ENCODE measurements at places on chromosomes 3 and 15. TPM values are rescaled to one million over a fixed set of nuclear protein-coding genes. Genes with fewer than 3 reads are reported as not detected.

DNA sequence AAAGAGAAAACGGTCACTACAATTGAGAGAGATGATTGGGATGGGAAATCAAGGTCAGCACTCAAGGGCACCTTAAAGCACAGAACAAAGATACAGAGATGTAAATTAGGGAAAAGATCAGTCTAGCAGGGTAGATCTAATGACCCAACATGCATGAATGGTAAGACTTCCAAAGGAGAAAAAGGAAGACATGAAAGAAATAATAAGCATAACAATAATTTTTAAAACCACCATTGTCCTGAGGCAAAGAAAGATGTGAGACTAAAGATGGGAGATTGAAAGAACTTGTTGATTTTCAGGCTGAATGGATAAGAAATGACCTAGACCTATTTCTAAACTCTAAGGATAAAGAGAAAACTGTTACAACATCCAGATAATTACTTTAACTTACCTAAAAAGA, 34.8 kb upstream of the AMOTL2 start:
- no peak for DNase-seq

GRCh38 chr3:127005864-127006500, 23.1 kb downstream of the PLXNA1 start:
- no peak for DNase-seq

DNA sequence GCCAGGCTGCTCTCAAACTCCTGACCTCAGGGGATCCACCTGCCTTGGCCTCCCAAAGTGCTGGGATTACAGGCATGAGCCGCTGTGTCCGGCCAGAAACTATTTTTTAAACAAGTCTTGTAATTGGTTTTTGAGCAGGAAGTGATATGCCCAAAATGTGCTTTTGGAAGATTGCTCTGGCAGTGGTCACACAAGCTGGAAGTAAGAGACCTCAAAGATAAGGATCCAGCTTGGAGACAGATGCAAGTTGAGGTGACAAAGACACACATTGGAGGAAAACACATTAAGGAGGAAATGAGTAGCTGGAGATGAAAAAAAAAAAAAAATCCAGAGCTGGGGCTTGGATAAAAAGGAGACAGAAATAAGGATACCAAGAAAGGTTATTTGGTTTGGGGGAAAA, 6.3 kb downstream of the TM4SF18 start:
- no peak for DNase-seq

DNA sequence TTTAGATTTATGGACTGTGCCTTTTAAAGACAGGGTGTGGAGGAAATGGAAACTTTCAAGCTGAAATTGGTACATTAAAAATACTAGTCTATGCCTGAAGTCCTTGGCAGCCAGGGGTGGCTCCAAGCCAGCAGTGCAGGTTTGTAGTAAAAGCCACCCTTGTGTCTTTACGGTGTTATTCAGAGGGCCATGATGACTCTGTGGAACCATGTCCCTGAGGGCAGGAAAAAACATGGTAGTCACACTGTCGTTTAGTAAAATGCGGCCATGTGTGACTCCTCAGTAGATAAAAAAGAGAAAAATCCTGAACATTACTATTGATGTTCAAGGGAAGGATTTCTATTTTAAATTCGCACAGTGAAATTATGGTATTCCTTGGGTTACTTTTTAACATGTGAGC, 2.7 kb downstream of the FAN1 start:
- no peak for DNase-seq

DNA sequence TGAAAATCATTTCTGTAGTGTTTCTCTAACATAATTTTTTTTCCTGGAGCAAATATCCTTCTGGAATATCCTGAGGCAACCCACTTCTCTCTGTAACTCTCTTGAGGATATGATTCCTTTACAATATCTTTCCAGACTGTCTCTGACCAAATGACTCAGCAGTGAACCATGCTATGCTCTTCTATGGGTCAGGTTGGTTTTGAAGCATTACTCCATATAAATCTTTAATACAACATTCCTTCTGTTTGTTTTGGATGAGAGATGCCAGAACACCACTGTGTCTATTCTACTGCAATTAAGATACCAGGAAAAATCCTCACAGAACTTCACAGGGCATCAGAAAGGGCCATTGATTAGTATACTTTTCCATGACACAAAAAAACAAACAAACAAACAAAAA, 626.4 kb upstream of the ZNF385D start:
- DNase-seq = no peak

DNA sequence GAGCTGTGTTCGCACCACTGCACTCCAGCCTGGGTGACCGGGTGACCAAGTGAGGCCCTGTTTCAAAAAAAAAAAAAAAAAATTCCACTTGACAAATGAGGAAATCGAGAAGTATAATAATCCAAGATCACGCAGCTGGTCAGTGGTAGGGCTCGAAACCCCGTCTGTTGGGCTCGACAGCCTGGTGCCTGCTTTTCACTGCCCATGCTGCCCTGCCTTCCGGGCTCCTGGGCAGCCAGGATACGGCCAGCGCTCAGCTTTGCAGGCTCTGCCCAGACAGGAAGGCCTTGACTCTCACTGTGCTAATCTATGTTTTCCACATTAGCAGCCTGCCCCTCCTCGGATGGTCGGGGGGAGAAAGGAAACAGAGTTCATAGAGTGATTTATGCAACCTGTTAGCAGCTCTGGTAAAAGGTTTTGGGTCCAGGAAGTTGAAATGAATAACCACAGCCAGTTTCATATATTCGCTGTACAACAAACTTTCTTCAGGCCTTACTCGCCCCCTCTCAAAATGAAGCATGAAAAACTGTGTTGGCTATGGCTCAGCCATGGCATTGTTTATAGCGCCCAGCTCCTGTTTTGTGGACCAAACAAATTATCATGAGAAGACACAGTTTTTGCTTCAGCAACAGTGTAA, 108.8 kb downstream of the XXYLT1 start:
- peak; percentile 73 for DNase-seq

- DNase-seq = no peak
Measured at GRCh38 chr3:30964612-30965011, 70.2 kb upstream of the GADL1 start.

DNA sequence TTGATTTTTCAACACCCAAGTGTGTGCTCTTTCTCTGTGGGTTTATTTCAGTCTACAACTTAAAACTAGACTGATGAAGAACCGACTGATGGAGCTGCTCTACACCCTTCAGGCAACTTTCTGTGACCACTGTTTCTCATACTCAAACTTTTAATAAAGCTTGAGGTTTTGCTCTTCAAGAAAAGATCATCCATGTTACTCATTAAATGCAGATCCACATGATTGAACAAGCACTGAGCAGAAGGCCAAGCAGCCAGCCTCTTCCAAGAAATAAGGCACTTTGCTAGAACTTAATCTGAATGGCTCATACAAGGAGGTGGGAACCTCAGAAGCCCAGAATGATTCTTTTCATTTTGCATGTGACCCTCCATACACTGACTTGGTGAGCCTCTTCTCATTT, 8.7 kb downstream of the SLC27A2 start:
- DNase-seq = no peak

DNA sequence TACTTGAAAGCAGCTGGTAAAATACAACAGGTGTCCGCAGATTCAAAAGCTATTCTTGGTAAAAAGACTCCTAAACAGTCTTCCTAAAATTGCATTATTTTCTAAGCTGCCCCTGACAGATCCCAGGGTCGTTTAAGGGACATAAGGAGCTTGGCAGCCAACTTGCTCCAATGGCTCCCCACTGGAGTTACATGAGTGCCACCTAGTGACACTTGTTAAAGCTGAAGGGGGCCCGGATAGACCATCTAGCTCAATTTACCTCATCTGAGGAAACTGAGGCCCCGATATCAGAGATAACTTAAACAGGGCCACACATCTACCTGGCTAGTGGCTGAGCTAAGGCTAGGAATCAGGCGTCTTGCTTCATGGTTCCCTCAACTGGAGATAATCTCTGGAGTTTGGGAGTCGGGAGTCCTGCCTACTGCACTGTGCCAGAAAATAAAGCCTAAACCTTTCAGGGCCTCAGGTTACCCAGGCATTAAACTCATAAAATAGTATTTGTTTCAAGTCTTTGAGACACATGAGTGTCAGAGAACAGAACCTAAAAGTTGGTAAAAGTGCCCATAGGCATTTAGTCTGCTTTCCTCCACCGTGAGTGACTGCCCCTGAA, 6.5 kb upstream of the TBC1D23 start:
- DNase-seq = peak; percentile 70

DNA sequence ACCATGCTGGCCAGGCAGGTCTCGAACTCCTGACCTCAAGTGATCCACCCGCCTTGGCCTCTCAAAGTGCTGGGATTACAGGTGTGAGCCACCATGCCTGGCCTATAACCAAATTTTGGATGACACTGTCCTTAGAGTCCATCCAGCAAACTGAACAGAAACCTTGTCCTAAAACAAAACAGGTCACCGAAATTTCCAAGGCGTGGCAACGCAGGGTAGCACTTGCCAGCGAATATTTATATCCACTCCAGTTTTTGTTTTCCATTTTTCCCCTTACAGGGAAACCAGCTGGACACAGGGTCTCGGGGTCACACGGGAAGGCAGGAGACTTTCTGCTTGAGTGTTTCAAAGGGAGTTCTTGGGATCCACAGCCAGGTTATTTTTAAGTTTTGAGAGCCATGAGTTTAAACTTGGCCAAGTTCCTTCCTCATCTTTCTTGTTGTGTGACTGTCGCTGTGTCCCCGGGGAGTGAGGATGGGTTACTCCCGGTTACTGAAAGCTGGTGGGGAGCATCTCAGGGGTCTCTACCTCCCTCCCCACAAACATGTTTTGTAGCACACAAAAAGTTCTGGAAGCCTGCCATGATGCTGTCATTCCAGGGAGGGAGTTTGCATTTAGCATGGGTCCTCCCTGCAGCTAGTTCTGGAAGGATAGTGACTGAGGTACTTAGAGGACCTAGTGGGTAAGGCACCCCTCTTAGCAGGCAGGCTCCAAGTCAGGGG, 12.6 kb downstream of the LIMD1 start:
- no peak for DNase-seq

GRCh38 chr15:53589520-53590057, 169.9 kb downstream of the WDR72 start:
- no peak for DNase-seq

DNA sequence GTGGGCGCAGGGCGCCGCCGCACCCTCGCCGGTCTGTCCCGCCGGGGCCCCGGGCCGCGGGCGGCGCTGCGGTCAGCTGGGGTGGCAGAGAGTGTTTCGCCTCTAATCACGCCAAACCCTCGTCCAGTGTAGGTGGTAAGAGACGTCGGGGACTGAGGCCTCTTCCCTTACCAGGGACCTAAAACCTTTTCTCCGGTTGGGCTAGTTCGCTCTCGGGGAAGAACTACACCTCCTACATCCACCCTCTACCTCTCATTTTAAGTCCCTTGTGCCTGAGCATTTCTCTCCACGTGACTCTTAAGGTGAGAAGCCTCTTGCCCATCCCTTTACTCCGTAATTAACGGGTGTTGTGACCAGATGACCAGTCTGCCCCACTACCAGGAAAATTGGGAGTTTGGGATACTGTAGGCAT, 520 bp downstream of the TMEM42 start:
- DNase-seq = peak; percentile 19

DNA sequence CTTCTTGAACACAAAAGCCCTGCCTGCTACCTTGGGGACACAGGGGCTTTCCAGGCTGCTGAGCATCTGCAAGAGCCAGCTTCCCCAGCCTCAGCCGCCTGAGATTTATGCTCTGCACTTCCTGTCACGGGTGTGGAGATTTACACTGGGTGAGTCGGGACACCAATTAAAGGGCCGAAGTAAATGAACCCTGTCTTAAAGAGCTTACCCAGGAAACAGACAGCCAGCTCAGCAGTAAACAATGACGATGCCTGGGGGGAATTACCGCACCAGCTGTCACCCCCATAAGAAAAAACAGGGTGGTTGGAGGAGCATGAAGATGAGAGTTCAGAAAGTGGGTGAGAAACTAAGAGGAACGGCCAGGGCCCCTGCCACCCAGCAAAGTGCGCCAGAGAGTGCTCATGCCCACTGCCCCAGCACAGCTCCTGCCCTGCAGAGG, 37.5 kb upstream of the IQSEC1 start:
- peak; percentile 86 for DNase-seq

- no peak for DNase-seq
Measured at GRCh38 chr3:53865732-53866499, 16.0 kb downstream of the ACTR8 start.

GRCh38 chr15:30921781-30922479, 18.2 kb downstream of the FAN1 start:
- peak; percentile 62 for DNase-seq

DNA sequence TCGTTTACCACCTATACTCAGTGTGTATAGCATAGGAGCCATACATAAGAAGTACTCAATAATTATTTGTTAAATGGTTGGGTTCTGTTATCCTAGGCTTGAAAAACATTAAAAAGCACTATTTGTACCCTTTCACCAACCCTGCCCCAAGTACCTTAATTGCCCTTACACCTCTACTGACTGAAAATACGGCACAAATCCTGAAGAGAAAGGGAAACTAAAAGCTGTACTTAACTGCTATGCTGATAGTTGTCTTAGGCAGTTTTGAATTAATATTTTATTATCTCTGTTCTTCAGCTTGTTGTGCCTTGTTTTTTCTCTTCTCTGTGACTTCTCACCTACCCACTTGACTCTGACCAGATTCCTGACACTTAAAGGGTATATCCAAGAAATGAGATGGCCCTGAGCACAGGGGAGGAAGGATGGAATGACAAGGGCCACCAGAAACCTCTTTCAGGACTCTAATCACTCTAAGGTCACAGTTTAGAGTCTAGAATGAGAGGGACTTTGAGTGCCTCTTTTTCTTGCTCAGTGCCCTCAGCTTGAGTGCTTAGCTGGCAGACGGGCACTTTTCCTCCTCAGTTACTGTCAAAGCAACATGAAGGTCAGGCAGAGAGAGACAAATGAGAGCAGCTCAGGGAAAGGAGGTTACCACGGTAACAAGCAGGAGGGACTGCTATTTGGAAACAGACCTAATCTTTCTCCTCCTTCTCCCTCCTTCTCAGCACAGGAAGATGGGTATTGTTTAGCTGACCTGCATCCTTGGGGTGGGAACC, 136.5 kb downstream of the ZNF609 start:
- peak; percentile 65 for DNase-seq

GRCh38 chr3:159953325-159954085, 35.1 kb upstream of the IL12A start:
- DNase-seq = no peak

- DNase-seq = peak; percentile 86
Measured at GRCh38 chr3:187139126-187139894, at the start of gene RPL39L. Gene RPL39L (minus strand): TSS chr3:187139496. CDS start chr3:187121300, 18,196 bp downstream.

GRCh38 chr15:58095415-58095814, 29.9 kb upstream of the ALDH1A2 start:
- no peak for DNase-seq

DNA sequence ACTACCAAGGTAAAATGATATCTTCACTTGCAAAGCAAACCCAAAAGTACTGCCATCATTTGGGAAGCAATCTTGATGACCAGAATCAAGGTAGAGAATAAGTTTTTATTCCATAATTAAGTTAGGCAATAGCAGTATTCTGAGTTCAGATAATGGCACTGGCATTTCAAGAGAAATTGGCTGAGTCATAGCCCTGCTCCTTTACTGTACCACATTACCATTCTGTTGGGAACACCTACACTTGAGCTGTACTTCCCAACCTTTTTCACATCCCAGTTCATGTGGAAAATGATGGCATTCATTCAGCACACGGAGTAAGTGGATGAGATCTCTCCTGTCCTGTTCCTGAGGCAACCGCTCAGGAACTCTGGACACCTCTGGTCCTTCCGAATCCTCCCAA, 311.6 kb upstream of the TPRG1 start:
- no peak for DNase-seq

The SLC28A2 gene
- 0.59 TPM for polyA plus RNA-seq

The NEK10 gene
- 2.8 TPM for polyA plus RNA-seq

The SH2D7 gene
- 0.83 TPM for polyA plus RNA-seq

The CDHR4 gene
- polyA plus RNA-seq = not detected

The CCNB2 gene
- polyA plus RNA-seq = 42.3 TPM

The KIF15 gene
- 21.6 TPM for polyA plus RNA-seq

The ST3GAL6 gene
- 50.6 TPM for polyA plus RNA-seq

The FEZF2 gene
- polyA plus RNA-seq = not detected

Measured in renal pelvis (tissue), 12 donors.